ENCODE measurements at places on chromosomes 1 and 21.
A peak's percentile ranks its signal among the peaks of the same experiment; 100 is the strongest.

DNA sequence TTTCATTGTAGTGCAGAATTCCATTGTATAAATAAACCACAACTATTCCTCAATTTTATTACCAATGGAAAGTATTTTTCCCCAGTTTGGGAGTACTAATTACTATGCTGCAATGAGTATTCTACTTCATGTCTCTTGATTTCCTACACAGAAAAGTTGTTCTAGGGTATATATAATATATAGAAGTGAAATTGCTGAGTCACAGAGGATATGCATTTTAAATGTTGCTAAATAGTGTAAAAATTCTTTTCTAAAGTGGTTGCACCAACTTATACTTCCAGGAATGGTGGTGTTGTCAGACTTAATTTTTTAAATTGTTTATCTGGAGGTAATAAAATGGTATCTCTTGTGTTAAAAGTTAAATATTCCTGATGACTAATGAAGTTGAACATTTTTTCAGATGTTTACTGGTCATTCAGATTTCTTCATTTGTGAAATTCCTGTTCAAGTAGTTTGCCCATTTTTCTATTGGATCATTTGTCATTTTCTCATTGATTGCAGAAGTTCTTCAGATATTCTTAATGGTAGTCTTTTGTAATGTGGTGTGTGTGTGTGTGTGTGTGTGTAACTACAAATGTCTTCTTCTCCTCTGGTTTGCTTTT, 19.1 kb upstream of the MYOG start:
- DNase-seq: no peak

DNA sequence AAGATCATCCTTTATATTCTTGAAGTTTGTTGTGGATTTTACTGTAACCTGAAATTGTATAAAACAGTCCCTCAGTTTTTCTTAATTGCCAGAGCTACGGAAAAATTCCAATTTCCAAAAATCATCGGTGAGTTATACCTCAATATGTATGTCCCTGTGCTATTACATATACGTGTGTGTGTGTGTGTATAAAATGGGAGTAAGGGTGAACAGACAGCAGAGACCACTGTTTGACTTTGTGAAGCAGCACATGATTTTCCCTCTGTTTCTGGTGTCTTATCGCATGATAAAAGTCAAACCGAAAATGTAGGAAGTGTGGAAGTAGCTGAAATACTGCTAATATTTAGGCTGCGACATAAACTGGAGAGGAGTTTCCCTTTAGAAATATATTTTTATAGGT, 1.2 kb downstream of the OR2T1 start:
- peak; percentile 52 for DNase-seq

DNA sequence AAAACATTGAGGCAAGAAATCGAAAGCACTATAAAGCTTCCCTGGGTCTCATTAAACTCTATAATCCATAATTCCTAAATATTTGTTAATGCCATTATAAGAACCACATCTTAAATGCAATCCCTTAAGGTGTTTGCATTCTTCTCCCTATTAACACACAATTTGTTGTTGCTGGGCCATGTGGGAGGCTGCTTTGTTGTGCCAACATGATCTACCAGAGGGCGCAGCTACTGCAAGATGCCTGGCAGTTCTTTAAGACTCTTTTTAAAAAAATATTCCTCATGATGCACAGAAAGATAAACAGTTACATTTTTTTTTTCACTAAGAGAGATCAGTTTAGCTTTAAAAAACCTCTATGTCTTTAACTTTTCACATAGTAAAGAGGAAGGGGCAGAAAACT, 39.0 kb upstream of the BCAS2 start:
- DNase-seq: no peak

GRCh38 chr1:167344615-167345385, 124.1 kb downstream of the POU2F1 start:
- DNase-seq: no peak

GRCh38 chr1:176601348-176601747, 138.4 kb downstream of the PAPPA2 start:
- DNase-seq: no peak

- DNase-seq: peak; percentile 96
These were observed 10.4 kb downstream of the JUN start for GRCh38 chr1:58773406-58773840.

GRCh38 chr1:92949937-92950817, 11.1 kb downstream of the DIPK1A start:
- no peak for DNase-seq

GRCh38 chr1:88022516-88022915, 661.6 kb upstream of the PKN2 start:
- DNase-seq: no peak

- DNase-seq: no peak
These were observed 5.5 kb upstream of the PTP4A2 start for GRCh38 chr1:31943546-31944184.

DNA sequence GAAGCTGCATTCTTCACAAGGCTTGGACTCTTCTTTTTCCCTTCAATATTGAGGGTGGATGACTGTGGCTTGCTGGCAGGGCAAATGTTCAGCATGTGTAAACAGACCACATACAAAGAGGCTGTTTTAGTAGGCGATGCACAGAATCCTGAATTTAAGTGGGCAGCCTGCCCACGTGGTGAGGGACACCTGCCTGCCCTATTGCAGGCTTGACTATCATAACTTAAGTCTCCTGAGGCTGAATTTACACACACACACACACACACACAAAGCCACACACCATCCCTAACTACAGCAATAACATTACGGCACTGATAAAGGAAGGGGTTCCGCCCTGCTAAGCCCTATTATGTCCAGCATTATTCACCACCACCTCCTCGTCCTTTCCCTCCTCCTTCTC, 15.9 kb downstream of the SYT2 start:
- peak; percentile 51 for DNase-seq

DNA sequence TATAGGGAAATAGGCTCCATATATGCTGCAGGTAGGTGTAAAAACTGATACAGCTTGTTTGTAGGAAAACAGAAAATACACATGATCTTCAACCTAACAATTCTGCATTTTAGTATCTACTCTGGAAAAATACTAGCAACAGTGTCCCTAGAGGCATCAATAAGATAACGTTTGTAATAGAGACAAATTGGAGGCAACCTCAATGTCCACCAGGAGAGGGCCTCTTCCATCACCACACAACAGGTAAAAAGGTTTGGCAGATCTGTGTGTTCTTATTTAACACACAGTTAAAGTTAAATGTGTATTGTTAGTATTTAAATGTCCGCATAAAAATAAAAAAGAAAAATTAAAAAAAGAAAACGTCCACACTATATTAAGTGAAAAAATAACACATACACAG, 5.4 kb downstream of the EIF2D start:
- peak; percentile 80 for DNase-seq

DNA sequence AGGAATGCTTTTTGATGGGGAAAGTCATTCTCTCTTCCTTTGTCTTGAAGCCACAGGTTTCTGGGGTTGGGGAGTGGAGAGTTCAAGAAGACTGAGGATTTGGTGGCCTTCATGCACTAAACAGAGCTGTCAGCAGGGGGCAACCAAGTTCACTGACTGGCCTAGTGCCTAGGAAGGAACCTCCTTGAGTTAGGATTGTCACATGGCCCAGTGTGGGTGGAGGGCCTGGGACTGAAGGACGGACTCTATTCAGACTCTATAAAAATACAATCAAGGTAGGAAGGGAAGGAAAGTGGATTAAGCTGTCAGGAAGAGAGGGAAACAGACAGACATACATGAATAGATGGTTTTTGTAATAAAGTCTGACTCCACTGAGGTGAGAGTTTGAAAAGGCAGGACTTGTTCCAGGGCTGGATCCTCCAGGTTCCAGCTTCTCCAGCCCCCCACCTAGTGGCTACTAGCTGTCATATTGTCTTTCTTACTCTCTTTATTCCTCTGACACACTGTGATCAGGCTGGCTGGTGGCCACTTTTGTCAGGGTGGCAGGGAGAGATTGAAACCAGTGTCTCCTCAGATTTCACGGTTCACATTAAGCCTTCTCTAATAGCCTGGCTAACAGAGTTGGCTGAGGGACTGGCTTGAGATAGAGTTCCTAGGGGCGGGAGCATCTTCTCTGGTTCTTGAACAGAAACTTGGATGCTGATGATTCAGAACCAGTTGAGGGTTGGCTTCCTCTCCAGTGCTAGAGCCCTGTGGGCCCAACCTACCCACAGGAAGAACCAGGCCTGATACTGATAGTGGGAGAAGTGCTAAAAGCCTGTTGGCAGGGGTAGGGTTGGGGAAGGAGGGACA, 4.1 kb upstream of the SH3BGRL3 start:
- peak; percentile 85 for DNase-seq

DNA sequence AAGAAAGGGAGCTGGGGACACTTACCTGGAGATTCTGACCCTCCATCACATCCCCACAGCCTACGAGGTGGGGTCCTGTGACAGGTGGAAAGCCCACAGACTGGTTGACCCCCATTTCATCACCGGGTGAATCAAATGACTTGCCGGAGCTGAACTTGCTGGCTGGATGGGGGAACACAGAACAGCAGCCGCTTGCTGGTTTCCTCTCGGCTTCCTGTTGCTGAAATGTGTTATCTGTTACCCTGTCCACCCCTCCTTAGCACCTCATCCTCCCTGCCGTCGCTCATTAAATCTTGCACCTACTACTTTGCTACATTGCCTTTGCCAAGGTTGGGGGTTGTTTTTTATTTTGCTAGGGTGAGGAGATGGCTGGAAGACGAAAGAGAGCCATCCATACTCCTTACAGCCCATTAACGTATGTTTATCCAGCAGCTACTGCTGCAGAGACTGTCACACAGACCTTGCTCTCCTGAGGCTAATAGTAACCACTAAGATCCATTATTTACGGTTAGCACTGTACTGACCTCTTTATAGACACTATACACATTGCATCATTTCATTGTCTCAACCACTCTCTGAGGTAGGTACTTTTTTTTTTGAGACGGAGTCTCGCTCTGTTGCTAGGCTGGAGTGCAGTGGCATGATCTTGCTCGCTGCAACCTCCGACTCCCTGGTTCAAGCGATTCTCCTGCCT, 7.0 kb downstream of the PAFAH2 start:
- no peak for DNase-seq

DNA sequence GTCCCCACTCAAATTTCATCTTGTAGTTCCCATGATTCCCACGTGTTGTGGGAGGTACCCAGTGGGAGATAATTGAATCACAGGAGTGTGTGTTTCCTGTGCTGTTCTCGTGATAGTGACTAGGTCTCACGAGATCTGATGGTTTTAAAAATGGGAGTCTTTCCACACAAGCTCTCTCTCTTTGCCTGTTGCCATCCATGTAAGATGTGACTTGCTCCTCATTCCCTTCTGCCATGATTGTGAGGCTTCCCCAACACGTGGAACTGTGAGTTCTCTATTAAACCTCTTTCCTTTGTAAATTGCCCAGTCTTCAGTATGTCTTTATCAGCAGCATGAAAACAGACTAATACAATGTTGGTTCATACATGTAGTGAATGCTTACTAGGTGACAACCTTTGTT, 163.2 kb upstream of the PALMD start:
- DNase-seq: no peak

- peak; percentile 13 for DNase-seq
These were observed 110.1 kb downstream of the GRIK1 start for GRCh38 chr21:29829564-29830275.
